ENCODE measurements at places on chromosomes 4 and X.

DNA sequence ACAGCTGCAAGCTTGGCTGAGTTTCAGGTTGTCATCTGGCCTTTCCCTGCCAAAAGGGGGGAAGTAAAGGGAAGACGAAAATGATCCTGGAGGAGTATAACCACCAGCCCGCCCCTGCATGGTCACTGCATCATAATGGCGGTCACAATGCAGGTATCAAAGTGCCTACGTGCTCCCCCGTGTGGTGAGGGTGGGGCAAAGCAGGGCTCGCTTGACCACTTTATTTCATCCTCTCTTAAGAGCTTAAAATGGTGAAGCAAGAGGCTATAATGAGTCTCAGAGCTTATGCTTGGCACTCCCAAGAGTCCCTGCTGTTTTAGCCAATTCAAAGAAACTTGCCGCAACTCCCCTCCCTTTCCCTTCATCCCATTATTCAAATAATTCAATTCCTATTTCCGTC lies 105.6 kb downstream of the APOOL start:
- DNase-seq = peak; percentile 16

GRCh38 chr4:110184140-110184790 lies 14.2 kb downstream of the ELOVL6 start:
- no peak for DNase-seq

DNA sequence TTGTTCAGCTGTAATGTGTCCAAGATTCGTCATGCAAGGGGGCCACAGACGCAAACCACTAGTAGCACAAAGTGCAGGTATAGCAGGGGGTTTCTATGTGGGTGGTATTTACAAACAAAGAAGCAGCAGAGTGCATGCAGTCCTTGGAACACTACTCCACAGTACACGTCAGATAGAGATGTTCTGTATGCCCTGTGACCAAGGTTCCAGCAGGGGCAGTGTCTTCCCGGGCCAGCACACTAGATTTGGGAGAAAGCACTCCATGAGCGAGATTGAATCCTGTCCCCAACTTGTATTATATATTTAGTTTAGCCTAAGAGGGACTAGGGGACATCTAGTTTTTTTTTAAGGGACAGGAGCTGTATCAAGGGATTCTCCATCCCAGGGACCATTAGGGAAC lies 54.4 kb upstream of the ESX1 start:
- DNase-seq = no peak

- no peak for DNase-seq
These were observed 48.1 kb downstream of the LUZP4 start for GRCh38 chrX:115337491-115338144.

DNA sequence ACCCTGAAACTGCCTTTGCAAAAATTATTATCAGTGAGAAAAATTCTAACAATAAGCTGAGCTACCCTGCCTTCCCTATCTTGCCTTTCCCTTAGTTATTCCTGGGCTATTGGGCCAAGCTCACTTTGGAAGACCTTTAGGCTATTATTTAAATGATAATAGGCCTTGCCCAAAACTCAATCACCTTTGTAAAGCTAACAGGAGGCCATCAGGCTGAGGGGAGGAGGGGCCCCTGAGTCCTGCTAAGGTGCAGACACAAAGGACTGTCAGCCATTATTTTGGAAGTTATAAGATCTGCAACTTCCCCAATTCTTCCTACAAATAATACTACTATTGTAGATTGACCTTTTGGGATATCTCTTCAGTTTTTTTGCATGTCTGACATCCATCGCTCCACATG lies 278.8 kb upstream of the DIAPH2 start:
- DNase-seq = no peak

Data from GM10248 (cell line).